A549 treated with CORT108297 at 1 μM for 4 hours (cell line): ENCODE measurements at places on chromosomes 5 and 9. TPM values are rescaled to one million over a fixed set of nuclear protein-coding genes. Genes with fewer than 3 reads are reported as not detected.

Gene FGD3
- 0.16 to 0.29 TPM (median 0.26 TPM) in 5 replicates for total RNA-seq

Gene TNFSF15
- total RNA-seq: 0.21 to 0.40 TPM (median 0.25 TPM) in 5 replicates

Gene SLC34A1
- total RNA-seq: 0.02 TPM in 1 of 5 replicates, not detected in the others

Gene INSL6
- total RNA-seq: not detected in 5 replicates

Gene FBP2
- not detected in 5 replicates for total RNA-seq

Gene CENPK
- total RNA-seq: 27.8 to 40.9 TPM (median 31.1 TPM) in 5 replicates

Gene CNTNAP3B
- 15.1 to 19.2 TPM (median 16.9 TPM) in 5 replicates for total RNA-seq

Gene LRRC26
- total RNA-seq: 0.61 to 2.2 TPM (median 1.4 TPM) in 5 replicates

Gene ACSL6
- 0.03 to 0.17 TPM (median 0.12 TPM) in 4 of 5 replicates, not detected in the other for total RNA-seq

Gene SOX30
- total RNA-seq: 0.03 to 0.13 TPM (median 0.05 TPM) in 3 of 5 replicates, not detected in the others

Gene SLC6A3
- total RNA-seq: 0.05 to 0.09 TPM (median 0.07 TPM) in 5 replicates

Gene CERT1
- total RNA-seq: 22.2 to 30.2 TPM (median 26.2 TPM) in 5 replicates

Gene ARAP3
- total RNA-seq: 4.1 to 5.9 TPM (median 5.5 TPM) in 5 replicates

Gene SLC45A2
- 0.05 TPM in 1 of 5 replicates, not detected in the others for total RNA-seq

Gene PPP1R26
- 15.6 to 21.1 TPM (median 20.0 TPM) in 5 replicates for total RNA-seq

Gene CD180
- total RNA-seq: 0.01 TPM in 1 of 5 replicates, not detected in the others

Gene SMIM27
- total RNA-seq: 10.6 to 16.9 TPM (median 13.9 TPM) in 5 replicates

Gene SNCB
- total RNA-seq: 0.65 to 1.6 TPM (median 1.1 TPM) in 5 replicates

Gene SPATA24
- total RNA-seq: 4.3 to 6.3 TPM (median 5.3 TPM) in 5 replicates

Gene VDAC1
- total RNA-seq: 397 to 403 TPM (median 398 TPM) in 5 replicates

Gene SPATA31C1
- not detected in 5 replicates for total RNA-seq

Gene GRM6
- not detected in 5 replicates for total RNA-seq

Gene TMEM252
- not detected in 5 replicates for total RNA-seq

Gene PDZD2
- 0.10 to 0.27 TPM (median 0.12 TPM) in 5 replicates for total RNA-seq

Gene FOXD4
- 0.25 to 0.82 TPM (median 0.44 TPM) in 5 replicates for total RNA-seq

Gene GHR
- 0.02 to 0.05 TPM (median 0.05 TPM) in 3 of 5 replicates, not detected in the others for total RNA-seq

Gene SLC46A2
- 0.02 TPM in 1 of 5 replicates, not detected in the others for total RNA-seq

Gene NR4A3
- 1.9 to 3.2 TPM (median 2.3 TPM) in 5 replicates for total RNA-seq

Gene CXCL14
- total RNA-seq: 0.05 to 0.16 TPM (median 0.09 TPM) in 5 replicates

Gene ANKH
- 16.8 to 23.1 TPM (median 23.0 TPM) in 5 replicates for total RNA-seq

Gene SYK
- 0.02 to 0.31 TPM (median 0.09 TPM) in 4 of 5 replicates, not detected in the other for total RNA-seq

Gene RNF183
- total RNA-seq: 0.15 TPM in 1 of 5 replicates, not detected in the others

Gene PCDHGA12
- 0.02 to 0.03 TPM in 2 of 5 replicates, not detected in the others for total RNA-seq

Gene CCDC187
- 0.01 to 0.02 TPM (median 0.02 TPM) in 3 of 5 replicates, not detected in the others for total RNA-seq

Gene FAM53C
- 17.9 to 23.4 TPM (median 21.3 TPM) in 5 replicates for total RNA-seq

Gene FAM200C
- total RNA-seq: 1.9 to 2.6 TPM (median 2.4 TPM) in 5 replicates

Gene CCL21
- total RNA-seq: not detected in 5 replicates

Gene TSLP
- not detected in 5 replicates for total RNA-seq

Gene DIRAS2
- 0.01 to 0.07 TPM (median 0.02 TPM) in 3 of 5 replicates, not detected in the others for total RNA-seq

Gene FBP1
- total RNA-seq: 0.24 TPM in 1 of 5 replicates, not detected in the others

Gene FSTL4
- total RNA-seq: 3.1 to 4.5 TPM (median 3.7 TPM) in 5 replicates

Gene ENC1
- 8.9 to 12.0 TPM (median 9.8 TPM) in 5 replicates for total RNA-seq

Gene PIP5KL1
- 1.4 to 2.4 TPM (median 2.3 TPM) in 5 replicates for total RNA-seq

Gene NR5A1
- 0.03 to 0.06 TPM (median 0.03 TPM) in 4 of 5 replicates, not detected in the other for total RNA-seq

Gene NFIB
- total RNA-seq: 6.9 to 11.0 TPM (median 9.2 TPM) in 5 replicates

Gene OBP2B
- not detected in 5 replicates for total RNA-seq

Gene IL4
- not detected in 5 replicates for total RNA-seq
